ENCODE measurements at places on chromosomes 6 and 20.

- no peak for DNase-seq
These were observed 89.3 kb downstream of the EPB41L2 start for GRCh38 chr6:130973521-130974277.

- DNase-seq = no peak
These were observed 133.5 kb downstream of the CDK19 start for GRCh38 chr6:110681543-110682459.

GRCh38 chr6:37452522-37452921 is 19.5 kb downstream of the CMTR1 start:
- DNase-seq = no peak

GRCh38 chr6:11951868-11952267 is 60.2 kb upstream of the HIVEP1 start:
- DNase-seq = no peak

DNA sequence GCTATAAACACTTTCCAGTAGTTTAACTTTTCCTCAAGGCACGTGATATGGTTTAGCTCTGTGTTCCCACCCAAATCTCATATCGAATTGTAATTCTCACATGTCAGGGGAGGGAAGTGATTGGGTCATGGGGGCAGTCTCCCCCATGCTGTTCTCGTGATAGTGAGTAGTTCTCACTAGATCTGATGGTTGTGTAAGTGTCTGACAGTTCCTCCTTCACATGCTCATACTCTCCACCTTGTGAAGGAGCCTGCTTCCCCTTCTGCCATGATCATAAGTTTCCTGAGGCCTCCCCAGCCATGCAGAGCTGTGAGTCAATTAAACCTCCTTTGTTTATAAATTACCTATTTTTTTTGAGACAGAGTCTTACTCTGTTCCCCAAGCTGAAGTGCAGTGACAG is 127.9 kb downstream of the DTNBP1 start:
- DNase-seq = no peak

DNA sequence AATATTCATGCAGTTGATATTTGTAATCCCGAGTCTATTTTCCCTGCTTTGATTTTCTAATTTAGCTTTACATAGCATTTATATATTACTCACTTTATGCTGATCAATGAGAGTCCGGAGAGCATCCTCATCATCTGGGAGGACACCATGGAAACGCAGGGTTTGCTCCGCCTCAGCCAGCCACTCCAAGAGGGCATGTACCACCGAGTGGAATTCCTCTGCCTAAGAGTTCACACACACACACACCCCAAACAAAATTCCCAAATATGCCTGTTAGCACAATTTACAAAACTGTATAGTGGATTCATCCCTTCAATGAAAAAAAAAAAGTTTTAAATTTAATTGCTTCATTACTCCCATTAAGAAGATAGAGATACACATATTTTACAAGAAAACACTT is 160.7 kb downstream of the DST start:
- DNase-seq = no peak

GRCh38 chr20:11447371-11448100 is 470.2 kb upstream of the BTBD3 start:
- no peak for DNase-seq

DNA sequence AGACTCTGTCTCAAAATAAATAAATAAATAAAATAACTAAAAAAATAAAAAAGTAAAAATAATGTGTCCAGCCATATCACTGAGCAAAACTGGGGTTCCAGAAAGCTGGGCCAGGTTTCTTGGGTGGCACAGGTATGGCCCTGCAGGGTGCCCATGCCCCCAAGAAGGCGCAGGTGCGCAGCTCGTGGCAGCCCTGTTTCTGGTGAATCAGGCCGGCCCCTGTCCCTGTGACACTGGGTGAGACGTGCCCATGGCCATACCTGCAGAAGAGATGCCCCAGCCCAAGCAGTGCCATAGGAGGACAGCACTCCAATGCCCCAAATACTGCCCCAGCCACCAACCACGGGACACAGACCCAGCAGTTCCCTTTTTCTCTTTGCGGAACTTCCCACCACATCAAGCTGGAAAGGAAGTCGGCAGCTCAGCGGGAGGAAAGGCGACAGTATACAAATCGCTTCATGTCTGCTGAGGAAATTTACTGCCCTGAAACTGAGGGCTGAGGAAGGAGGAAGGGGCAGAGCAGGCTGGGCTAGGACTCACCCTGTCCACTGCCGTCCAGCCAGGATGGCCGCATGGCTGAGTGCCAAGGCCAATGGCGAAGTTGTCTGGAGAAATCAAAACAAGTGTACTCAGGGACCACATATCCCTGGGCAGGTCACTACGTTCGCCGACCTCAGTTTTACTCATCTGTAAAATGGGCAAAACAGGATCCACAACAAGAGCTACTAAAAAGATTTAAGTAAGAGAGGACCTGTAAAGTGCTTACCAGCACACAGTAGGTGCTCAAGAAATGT is 55.4 kb downstream of the PREX1 start:
- no peak for DNase-seq

DNA sequence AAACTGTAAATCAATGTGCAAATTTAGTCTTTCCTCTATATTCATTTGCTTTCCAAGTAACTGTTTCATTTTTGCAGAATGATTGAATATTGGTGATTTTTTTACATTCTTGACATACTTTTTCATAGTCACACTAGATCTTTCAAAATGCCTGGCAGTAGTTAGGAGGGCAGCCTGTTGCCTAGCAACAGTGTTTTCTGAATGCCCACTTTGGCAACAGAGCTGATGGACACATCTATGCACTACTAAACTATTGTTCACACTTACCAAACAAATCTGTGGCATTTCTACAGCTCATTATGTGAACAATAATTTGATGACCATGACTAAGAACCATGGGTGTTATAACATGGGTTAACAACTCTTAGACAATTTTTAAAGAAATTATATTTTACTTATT is 438.0 kb upstream of the IMPG1 start:
- no peak for DNase-seq

GRCh38 chr6:39114704-39115599 is at the start of gene SAYSD1:
Gene SAYSD1, minus strand, starts transcription at chr6:39115186. Its CDS starts 97 bp downstream, at chr6:39115089.
- DNase-seq = peak; percentile 90

GRCh38 chr6:162056745-162057144 is 670.8 kb downstream of the PRKN start:
- DNase-seq = no peak

DNA sequence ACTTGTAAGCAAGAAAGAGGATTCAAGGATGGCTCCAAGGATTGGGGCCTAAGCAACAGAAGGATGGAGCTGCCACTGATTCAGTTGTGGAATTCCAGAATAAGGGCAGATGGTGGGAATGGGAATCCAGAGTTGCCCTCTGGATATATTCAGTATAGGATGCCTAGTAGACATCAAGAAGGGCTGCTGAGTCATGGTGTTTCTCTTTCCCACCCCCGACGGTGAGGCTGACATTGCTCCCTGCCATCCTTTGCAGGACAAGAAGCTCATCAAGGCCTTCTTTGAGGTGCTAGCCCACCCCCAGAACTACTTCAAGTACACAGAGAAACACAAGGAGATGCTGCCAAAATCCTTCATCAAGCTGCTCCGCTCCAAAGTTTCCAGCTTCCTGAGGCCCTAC is 11.2 kb upstream of the ZNF76 start:
- DNase-seq = no peak

- no peak for DNase-seq
These were observed 101.9 kb downstream of the LRFN2 start for GRCh38 chr6:40485300-40485699.

- DNase-seq = no peak
These were observed 142.9 kb upstream of the RNF217 start for GRCh38 chr6:124819346-124819745.

- DNase-seq = no peak
These were observed 105.9 kb upstream of the MLN start for GRCh38 chr6:33909737-33910136.

DNA sequence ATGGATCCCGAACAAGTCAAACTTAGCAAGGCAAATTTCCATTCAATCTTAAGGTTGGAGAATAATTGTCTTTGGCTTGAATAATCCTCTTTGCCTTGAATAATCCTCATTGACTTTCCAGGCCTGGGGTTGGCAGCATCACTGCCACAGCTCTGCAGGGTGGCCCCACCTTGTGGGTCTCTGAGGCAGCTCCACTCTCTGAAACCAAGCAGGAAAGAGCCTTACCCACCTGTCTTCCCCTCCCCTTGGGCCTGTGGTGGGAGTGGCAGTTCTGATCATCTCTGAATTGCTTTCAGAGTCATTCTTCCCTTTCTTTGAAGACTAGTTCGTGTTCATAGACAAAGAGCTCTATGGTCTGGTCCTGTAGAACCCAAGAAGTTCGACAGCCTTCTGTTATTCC is 47.5 kb downstream of the KCNQ5 start:
- DNase-seq = no peak

- DNase-seq = no peak
These were observed 130.1 kb upstream of the DST start for GRCh38 chr6:56772737-56773184.

DNA sequence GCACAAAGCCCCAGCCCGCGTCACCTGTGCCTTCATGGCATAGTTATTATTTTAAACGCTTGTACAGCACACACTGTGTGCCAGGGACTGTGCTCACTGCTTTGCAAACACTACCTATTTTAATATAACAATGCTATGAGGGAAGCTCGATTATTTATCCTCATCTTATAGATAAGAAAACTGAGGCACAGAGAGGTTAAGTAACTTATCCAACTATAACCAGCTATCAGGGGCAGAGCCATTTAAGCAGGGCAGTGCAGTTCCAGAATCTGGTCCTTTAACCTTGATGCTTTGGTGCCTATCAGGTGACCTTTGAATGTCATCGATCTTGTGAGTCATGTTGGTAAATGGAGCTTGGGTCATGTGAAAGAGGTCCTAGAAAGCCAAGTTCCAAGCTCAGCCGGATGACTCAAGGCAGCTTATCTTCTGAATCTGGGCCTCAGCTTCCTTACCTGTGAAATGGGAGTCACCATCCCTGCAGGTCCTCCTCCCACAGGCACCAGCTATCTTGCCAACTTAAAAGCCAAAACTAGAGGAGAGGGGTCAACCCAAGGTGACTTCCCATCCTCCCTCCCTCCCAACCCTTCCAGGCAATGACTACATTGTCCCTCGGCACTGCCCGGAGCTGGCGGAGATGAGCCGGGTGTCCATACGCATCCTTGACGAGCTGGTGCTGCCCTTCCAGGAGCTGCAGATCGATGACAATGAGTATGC is 56.4 kb upstream of the TTPAL start:
- no peak for DNase-seq

DNA sequence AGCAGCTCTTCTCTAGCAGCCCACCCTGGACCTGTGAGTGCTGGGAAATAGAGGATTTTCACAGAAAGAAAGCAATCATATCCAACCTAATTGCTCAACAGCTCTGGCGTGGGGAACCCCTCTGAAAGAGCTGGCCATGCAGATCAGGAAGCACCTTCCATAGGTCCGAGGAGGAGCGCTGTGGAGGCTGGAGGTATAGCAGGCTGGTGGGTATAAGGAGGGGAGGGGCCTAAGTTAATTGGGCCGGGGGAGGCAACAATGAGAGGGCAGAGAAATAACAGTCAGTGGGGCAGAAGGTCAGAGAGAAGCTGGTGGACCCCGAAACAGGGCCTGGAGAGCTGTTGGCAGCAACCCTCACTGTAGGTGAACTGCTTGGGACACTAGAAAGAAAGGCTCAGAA is 40.8 kb downstream of the SNRNP48 start:
- DNase-seq = no peak

- no peak for DNase-seq
These were observed 48.3 kb upstream of the SLC35B3 start for GRCh38 chr6:8483650-8484049.

GRCh38 chr6:41072836-41073202 is at the start of gene NFYA:
Gene NFYA, plus strand, starts transcription at chr6:41072974. Its CDS starts 6,116 bp downstream, at chr6:41079090.
- peak; percentile 99 for DNase-seq

- no peak for DNase-seq
These were observed 4.5 kb downstream of the PRDM13 start for GRCh38 chr6:99611148-99611547.

- DNase-seq = no peak
These were observed 4.2 kb upstream of the ZDHHC14 start for GRCh38 chr6:157376706-157377230.

DNA sequence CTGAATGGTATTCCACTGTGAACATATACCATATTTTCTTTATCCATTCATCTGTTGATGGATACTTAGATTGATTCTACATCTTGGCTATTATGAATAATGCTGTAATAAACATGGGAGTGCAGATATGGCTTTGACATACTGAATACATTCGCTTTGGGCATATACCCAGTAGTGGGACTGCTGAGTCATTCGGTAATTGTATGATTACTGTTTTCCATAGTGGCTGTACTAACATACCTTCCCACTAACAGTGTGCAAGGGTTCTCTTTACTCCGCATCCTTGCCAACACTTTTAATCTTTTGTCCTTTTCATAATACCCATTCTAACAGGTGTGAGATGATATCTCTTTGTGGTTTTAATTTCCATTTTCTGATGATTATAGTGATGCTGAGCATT is 98.2 kb upstream of the ESR1 start:
- DNase-seq = no peak

DNA sequence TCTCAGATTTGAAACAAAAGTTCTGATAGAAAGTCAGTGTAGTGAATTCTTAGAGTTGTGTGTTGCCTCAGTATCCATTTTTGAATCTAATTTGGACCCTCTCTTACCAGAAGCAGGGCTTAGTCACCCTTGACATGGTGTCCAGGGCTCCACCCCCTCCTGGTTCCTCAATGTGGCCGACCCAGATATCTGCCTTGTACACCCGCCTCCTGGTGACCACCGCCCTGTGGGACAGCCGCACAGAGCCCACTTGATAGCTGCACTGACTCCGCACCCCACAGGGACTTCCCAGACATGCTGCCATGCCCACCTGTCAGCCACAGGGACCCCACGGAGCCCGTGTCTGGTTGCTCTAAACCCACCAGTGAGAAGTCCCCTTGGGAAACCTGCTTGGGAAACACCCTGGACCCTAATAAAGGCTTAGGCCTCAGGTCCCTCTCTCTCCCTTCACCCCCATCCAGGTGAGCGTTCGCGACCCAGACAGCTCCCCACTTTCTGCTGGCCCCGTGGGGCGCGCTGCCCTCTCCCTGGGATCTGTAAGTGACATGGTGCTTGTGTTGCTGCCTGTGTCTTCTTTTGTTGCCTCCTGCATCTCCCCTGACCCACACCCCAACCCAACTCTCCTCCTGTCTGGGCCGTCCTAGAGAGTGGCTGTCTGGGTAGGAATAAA is 47.2 kb upstream of the SYNDIG1 start:
- DNase-seq = no peak

GRCh38 chr6:3210024-3210610 is 17.3 kb downstream of the TUBB2B start:
- DNase-seq = no peak

DNA sequence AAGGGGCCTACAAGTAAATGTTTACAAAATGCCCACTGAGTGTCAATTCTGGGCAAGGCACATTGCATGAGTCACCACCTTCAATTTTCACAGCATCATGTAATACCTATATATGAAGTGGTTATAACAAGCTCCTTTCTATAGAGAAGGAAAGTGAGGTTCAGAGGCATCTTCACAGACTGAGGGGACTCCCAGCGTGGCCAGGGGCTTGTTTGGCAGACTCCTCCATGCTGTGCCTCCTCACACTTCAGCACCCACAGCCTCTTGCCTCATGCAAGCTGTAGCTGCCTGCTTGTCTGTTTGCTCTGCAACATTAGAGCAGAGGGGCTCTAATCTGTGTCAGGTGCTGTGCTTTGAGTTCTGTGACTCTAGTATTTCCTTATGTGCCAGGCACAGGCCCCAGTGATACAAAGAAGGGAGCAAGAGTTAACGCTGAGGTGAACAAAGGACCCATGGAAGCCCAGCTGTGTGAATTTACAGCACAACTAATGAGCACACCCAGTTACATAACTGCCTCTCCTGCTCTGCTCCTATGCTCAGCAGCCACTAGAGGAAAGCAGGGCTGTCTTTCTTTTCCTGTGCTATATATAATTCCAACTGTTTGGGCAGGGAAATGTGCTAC is 72.3 kb downstream of the ZHX3 start:
- DNase-seq = no peak

- DNase-seq = no peak
These were observed 41.3 kb upstream of the NAA20 start for GRCh38 chr20:19975901-19976300.
